ENCODE measurements at places on chromosomes 5 and 9.

DNA sequence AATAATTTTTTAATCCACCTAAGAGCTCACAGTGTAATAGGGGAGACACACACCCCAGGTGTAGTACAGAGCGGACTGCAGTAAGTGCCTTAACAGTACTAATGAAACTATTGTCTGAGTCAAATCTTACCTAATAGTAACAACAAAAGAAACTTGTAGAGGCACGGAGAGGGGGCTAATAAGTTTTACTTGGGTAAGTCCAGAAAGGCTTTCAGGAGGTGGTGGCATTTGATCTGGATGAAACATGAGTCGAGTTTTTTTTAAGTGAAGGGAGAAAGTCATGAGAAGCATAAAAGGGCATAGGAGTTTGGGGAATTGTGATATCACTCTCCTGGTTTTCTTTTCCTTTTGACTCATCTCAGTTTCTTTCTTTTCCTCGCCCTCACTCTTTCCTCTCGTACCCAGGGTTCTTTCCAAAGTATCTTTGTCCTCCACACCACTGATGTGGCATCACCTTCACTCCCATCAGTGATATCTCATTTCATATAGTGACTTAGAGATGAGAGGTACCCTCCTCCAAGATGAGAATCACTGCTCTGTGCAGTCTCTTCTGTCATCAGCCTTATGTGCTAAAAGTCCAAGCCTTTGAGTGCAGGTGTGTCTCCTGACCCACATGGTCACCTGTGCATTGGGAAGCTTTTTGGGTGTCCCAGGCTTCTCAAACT is 2.0 kb downstream of the CTNNA1 start:
- peak; percentile 53 for ATAC-seq

DNA sequence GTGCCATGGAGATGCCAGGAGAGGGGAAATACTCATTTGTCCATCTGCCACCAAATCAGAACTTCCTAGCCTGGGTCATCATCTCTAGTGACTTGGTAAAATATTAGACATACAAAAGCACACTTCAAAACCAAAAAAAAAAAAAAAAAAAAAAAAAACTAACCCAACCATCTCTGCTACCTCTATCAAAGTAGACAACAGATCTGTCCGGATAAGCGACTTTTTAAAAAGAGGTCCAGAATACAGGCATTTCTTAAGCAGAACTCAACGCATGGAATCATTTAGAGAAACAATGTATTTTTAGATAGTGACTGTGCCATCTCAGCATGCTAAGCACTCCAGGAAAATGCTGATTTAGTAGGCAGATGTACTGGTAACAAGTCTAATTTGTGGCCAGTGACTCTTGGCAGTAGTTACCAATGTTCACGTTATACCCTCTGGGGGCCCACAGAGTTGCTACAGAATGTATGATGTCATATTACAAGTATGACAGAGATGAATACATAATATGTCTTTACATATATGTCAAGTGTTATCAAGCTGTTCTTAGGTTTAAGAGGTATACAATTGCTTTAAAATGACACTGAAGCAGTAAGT is 107.8 kb downstream of the SMIM23 start:
- peak; percentile 71 for ATAC-seq

DNA sequence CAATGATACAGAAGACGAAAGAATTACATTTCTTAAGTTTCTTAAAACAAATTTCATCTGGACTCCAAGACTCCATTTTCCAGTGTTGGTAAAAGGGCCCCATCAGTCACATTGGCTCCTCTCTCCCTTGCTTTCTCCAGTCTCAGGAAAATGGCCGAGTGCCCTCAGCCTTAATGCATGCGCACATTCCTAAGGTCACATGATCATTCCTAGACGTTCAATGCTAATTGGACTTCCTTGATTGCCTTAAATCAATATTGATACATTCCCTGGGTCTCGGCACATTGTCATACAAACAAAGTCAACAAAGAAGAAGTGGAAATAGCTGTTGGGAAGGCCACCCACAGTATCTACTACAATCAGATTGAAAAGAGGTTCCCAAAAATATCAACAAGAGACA is 413.6 kb upstream of the GRAMD2B start:
- ATAC-seq: no peak

GRCh38 chr5:59532979-59533729 is 360.4 kb downstream of the PDE4D start:
- ATAC-seq: no peak

GRCh38 chr5:120457839-120458507 is 6.1 kb upstream of the PRR16 start:
- peak; percentile 65 for ATAC-seq

GRCh38 chr9:95460518-95461164 is 56.1 kb downstream of the PTCH1 start:
- ATAC-seq: no peak

GRCh38 chr9:72305102-72305546 is 59.9 kb downstream of the ZFAND5 start:
- ATAC-seq: peak; percentile 57

- no peak for ATAC-seq
Observed at GRCh38 chr5:144015961-144016360, 154.5 kb downstream of the YIPF5 start.

DNA sequence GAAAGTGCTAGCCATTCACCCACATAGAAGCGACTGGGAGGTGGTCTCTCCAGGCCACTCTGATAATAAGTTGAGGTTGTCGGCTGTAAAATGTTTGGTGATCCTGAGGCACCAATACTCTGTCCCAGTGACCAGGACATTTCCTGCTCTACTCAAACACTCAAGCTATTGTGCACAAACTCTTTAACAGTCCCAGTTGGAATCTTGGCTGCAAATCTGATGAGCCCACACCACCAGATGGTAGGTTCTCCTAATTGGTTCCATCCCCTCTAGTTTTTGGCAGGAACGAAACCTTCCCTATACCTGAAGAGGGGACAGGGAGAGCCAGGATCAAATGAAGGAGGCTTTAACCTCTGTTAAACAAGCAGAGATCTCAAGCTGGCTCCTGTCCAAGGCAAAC is 14.3 kb downstream of the GRIA1 start:
- ATAC-seq: no peak

DNA sequence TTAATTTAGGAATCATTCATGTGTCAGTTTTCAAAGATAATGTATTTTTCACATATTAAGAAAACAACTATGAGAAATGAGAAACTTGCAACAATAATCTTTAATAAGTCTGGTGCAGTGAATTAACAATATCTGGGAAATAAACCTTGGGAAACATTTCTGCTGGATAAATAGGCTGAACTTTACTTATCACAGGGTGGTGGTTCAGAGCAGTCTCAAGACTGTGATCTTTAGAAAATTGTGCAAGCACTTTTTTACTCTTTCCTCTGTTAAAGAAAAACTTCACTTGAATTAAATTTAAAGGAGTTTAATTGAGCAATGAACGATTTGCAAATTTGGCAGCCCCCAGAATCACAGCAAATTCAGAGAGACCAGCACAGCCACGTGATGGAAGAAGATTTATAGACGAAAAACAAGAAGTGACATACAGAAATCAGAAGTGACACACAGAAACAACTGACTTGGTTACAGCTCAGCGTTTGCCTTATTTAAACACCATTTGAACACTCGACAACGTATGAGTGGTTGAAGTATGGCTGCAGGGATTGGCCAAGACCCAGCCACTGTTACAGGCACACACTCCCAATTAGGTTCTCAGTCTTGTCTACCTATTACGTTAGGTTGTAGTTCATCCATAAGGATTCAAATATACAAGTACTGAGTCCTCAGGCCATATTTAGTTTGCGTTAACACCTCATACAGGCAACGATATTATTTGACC is 631.9 kb downstream of the SLCO4C1 start:
- ATAC-seq: no peak

DNA sequence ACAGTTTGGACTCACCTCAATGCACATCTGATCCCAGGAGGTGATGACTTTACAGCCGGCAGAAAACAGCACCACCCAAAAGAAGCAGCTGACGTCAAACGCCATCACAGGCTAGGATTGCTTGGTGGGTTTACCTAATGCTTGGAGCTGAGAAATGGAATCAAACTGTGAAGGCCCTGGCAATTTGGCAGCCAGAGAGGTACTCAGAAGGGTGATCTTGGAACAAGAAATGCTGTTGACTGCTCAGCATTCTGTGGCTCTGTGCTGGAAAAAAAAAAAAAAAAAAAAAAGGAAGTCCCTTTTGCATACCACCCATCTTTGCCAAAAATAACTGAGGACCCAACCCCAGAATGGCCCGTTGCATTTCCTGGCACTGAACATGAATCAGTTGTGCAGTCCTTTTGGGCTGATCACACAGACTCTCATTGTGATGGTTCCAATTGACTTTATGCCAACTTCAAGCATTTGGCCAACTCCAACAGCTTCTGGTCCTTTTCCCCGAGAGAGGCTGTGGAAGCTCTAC is at the start of gene CD180:
CD180 (minus strand) TSS at position 263 of the 523 bp plus-strand sequence; CDS start at position 105, 158 bp downstream.
- ATAC-seq: no peak

DNA sequence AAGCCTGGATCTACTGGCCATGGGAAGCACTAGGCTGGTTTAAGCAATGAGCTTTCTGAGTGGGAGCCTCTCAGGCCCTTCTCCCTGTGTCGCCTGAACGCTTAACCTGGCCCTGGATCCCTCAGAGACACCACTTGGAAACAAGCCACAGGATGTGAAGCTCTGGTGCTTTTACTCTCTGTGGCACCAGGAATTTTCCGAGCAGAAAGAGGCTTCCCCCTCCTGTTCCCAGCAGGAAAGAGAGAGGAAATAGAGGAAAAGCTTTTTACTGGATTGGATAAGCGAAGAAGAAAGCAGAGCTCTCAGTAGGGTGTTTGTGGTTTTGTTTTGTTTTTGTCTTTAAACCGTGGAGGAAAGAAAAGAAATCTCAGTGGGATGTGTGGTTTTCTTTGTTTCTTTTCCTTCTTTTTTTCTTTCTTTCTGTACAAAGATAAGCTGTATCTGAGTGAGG is 34.5 kb downstream of the COL15A1 start:
- no peak for ATAC-seq

DNA sequence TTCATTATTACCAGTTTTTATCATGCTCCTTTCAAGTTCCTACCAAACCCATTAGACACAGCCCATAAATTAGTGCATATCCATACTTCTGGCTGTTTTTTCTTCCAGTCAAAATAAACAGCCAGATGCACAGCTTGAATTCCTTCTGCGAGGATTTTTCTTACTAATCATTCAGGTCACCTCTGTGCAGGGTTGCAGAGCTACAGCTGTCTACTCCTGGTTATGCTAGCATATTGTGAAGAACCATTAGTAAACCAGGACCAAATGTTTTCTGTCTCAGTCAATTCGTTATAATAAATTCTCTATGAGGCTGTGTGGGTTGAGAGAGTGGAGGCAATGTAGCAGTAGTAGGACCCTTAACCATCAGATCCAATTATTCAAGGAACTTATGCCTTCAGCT is 8.1 kb upstream of the MINAR2 start:
- no peak for ATAC-seq

- no peak for ATAC-seq
Observed at GRCh38 chr5:5306696-5307095, 115.8 kb upstream of the ICE1 start.

All from activated CD4-positive, CD25-positive, alpha-beta regulatory T cell treated with anti-CD3 and anti-CD28 coated beads, Interleukin-2, amount 50 U/mL, for 24 hours (primary cell).